ENCODE measurements at places on chromosomes 5 and 9.
A peak's percentile ranks its signal among the peaks of the same experiment; 100 is the strongest.

DNA sequence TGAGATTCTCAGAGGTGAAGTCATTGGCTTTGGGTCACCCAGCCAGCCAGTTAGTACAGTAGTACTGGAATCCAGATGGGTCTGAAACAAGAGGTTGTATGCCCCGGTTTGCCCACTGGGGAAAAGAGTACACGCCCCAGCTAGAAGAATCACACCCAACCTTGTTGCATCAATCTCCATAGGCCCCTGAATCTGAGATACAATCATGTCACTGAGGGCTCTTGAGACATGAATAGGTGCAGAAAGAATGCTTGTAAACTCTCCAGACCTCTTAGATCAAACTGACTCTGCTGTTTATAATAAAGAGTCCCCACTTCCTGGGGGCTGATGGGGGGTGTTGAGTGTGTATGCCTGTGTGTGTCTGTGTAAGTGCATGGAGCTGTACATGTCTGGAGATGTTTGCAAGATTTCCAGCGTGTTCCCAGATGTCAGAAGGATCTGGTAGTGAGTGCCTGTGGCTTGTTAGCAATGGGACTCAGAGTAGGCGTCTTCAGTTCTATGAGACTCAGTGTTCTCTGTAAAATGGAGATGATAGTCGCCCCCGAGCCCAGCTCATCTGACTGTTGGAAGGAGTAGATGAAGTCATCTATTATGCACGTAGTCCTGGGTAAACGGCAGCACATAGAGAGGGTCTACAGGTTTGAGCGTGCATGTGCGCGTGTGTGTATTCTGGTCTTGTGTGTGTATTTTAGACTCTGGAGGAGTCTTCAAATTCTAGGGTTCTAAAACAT is 48.2 kb downstream of the COL27A1 start:
- no peak for DNase-seq

DNA sequence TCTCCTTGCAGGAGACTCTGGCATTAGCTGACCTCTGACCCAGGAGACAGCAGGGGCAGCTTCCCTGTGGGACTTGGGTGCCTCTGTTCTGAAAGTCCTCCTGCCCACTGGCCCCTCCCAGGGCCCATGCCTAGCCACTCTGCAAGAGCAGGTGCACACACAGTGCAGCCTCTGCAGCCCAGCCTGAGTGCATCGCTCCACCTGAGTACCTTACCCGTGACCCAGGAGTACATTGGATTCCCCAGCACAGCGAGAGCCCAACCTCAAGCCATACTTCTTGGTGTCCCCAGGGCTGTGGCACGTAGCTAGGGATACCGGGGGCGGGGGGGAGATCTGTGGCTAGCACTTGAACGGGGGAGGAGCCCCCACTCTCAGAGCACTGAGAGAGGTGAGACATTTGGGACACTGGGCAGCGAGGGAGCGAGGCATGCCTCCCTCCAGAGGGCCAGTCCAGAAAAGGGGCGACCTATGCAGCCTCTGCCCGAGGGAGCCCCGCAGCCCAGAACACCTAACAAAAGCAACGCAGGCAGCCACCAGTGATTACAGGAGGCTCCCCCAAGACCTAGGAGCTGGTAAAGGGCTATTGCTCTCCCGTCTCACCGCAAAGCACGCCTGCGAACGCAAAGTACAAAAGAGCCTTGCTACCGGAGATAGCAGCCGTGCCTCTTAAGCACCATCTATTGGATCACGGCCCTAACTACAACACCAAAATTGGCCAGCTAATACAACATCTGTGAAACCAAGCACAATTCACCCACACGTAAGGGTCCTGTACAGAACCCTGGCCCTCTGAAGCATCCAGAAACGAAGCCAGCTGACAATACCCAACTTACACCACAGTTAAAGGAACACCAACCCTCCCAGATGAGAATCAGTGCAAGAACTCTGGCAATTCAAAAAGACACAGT is 826 bp upstream of the PRDM9 start:
- DNase-seq = no peak

GRCh38 chr9:78386773-78387172 is 89.8 kb downstream of the PSAT1 start:
- DNase-seq = no peak

DNA sequence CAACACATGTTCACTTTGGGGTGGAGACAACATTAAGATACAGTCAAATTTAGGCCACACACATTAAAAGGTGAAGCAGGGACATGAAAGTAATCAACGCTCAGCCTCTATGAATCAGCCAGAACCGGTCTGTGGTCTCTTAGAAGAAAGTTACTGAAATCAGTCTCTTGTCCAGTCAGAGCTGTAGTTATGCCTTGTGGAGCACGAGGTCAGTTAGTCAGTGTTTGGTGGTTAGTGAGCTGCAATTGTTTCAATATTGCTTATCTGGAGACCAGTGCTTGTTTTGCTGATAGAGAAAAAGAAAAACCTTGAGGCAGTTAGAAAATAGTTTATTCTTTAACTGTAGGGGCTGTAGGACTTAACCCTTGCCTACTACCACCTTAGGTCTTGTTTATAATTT is 157.8 kb upstream of the RASEF start:
- DNase-seq = peak; percentile 94

- no peak for DNase-seq
Observed at GRCh38 chr5:452978-453710, 10.2 kb downstream of the EXOC3 start.

- DNase-seq = peak; percentile 5
Observed at GRCh38 chr9:136720898-136721338, 8.5 kb downstream of the DIPK1B start.

DNA sequence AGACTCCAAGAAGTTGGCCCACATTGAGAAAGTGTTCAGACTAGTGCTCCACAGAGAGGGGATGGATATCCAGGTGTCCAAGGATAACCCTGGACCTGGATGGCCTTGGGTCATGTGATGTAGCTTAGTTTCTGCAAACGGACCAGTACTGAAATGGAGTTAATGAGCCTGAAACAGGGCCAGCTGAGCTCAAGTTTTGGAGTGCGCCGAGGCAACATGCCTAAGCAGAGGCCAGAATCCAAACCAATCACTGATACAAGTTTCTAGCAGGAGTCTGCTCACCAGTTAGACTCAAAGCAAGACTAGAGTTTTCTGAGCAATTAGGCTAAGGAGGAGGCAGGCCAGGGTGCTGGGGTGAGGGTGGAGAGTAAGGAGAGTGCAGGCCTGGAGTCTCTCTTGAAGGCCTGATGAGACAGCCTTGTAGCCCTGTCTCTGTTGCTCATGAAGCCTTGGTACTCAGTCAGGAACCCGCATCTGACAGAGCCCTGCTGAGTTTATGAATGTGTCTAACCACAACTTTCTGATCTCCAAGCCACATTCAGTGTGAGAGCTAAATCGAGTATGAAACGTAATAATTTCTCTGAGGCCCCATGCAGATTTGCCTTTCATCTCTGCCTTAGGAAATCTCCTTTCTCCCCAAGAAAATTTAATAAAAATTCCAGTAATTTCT is 68.9 kb upstream of the EQTN start:
- peak; percentile 4 for DNase-seq

DNA sequence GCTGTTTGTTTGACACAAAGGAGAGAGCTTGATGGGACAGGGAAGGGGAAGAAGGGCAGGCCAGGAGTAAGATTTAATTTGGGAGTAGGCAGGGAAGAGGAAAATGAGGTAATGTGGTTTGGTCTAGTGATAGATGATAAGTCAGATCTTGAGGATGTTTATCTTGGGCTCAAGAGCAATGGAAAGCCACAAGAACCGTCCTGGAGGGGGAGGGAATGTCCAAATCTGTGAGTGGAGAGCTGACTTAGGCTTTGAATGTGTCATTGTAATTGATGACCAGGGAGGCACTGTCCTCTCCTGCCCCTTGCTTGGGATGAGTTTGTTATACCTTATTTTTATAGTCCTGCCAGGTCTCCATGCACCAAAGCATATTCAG is 37.5 kb downstream of the MAMDC2 start:
- peak; percentile 85 for DNase-seq

- DNase-seq = no peak
Observed at GRCh38 chr5:172683645-172684471, 42.8 kb downstream of the NEURL1B start.

DNA sequence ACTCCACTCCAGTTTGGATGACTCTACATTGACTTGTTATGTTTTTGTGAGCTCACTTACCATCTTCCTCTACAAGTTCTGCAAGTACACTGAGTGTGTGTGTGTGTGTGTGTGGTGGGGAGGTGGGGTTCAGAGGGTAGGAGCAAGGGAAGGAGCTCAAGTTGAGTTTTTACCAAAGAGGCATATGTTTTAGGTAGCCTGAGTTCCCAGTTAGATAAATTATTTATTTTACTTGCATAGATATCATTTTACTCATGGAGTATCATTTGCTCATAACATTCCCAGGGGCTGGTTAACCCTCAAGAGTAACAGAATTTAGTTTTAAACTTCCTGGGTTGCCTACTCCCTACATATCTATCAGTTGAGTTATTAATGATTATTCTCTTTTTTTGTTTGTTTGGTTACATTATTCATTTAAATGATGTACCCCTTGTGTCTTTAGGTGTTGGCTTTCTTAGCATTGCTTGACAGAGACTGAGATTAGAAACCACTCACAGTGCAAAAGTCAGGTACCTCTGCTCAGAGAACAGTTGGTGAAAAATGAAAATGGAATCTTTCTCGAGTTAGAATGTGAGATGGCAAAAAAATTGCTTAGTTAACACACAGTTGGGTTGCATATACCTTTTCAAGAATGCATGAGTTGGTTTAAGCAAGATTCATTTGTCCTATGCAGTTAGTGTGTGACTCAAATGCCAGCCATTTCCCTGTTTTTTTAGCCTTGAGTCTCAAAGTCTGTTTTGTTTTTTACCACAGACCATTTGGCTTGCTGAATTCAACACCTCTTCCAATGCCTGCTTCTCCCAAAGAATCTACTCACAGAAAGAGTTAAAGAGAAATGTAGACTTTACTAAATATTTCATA is 29.2 kb downstream of the TNFSF8 start:
- DNase-seq = no peak

- DNase-seq = no peak
Observed at GRCh38 chr5:164012371-164012770, 507.0 kb downstream of the MAT2B start.

Data from RCC 7860 (cell line).